ENCODE measurements at places on chromosomes 16 and 17. TPM values are rescaled to one million over a fixed set of nuclear protein-coding genes. Genes with fewer than 3 reads are reported as not detected.

FKBP10 gene
- 52.4 TPM for total RNA-seq

SGCA gene
- total RNA-seq: not detected

DNA sequence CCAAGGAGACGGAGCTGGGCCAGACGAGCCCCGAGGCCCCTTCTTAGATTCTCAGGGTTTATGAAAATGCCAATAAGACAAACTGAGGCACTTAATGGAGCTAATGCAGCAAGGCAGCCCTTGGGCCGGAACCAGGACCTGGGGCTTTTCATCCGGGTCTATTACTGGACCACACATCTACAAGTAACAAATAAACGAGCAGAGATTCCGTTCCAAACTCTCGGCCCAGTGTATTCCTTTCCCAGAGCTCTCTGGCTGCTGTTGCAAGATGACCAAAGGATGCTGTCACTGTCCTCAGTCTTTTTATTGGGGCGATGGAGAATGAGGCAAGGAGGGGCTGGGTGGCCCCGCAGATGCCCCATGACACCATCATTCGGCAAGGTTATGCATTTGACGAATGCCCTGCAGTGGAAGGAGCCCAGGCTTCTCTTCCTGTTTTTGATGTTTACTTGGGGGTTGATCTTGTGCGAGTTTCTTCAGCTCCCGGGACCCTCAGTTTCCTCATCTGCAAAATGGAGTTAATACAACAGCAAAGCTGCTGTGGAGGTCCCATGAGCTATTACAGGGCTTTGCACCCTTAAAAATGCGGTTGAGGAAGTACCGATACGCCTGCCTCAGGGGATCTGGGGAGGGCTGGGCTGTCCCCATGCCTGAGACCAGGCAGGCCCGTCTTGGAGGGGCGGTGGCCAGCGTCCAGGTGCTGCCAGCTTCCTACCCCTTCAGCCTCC is 1.1 kb upstream of the NTN1 start:
- no peak for DNase-seq

- no peak for DNase-seq
Measured at GRCh38 chr17:64554028-64554637, 47.4 kb downstream of the CEP95 start.

DNA sequence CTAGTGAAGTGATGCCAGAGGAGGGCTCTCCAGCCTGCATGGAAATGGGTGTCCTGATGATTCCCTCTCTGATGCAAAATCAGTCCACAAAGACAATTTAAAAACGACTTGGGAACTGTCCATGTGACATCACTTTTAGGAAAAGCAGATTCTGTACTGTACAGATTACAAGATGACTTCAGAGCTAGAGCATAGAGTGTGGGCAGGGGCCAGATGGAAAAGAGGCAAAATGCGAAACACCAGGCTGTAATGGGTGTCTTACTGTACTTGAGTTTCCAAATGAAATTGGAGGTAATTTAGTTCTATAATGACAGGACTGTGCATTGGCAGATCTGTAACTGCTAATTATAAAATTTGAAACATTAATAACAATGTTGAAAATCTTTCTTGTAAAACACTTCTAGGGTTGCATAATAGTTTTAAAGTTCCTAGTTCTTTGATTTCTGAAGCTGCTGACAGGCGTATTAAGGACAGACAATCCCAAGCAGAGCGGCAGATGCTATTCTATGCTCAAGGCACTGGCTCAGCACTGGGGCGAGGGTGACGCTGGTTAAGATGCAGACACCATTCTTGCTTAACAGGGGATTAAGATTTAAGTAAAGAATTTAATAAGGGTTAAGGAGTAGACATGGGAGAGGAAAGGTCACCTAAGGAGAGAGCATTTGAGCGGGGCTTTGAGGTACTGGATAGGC is 29.6 kb downstream of the OGFOD1 start:
- no peak for DNase-seq

DNA sequence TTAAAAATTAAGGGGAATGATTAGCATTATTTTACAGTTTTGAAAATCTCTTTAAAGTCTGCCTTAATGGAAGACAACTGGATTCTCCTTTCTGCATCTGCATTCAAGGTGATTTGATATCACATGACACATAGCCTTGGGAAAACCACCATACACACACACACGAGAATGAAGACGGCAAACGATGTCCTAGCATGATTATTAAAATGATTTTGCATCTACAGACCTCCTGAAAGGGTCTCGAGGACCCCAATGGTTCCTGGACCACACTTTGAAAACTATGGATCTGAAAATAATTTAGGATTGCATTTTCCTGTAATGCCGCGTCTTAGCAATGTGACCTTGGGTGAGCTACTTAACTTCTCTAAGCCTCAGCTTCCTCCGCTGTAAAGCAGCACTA is 11.8 kb upstream of the CHST4 start:
- no peak for DNase-seq

All from HT-29 (cell line).